Posterior cingulate gyrus (tissue), 11 donors: ENCODE measurements at places on chromosomes 3 and 15.

DNA sequence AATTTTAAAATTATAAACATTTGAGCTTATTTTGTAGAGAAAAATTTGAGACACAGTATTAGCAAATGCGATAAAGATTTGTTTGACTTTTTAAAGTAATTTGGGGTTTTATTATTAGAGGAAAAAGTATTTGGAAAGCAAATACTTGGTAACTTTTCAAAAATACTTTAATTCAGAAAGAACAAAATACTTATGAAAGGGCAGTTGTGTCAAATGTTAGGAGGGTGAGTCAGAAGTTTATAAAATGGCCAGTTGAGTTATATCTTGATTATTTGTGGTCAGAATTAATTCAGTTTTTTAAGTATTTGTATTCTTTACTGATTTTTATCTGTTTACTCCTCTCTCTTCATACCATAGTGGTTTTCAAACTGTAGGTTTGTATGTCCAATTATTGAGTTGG, 12.1 kb downstream of the LACTB start:
- DNase-seq, result no peak

DNA sequence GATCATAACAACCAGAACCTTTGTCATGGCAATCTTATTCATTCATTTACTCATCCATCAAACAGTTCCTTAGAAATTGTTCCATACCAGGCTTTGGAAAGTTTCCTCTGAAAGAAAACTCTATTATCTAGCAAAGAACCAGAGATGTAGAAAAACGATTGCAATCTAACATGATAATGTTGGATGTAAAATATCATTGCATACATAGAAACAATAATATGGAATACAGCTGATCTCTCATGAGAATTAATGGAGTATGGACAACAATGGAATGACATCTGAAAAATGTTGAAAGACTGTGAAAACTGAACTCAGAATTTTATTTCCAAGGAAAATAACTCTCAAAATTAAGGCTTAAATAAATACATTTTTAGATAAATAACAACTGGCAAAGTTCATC, 665.4 kb downstream of the NLGN1 start:
- no peak for DNase-seq

- no peak for DNase-seq
These were observed 104.1 kb downstream of the SERPINI1 start for GRCh38 chr3:167839460-167840134.

DNA sequence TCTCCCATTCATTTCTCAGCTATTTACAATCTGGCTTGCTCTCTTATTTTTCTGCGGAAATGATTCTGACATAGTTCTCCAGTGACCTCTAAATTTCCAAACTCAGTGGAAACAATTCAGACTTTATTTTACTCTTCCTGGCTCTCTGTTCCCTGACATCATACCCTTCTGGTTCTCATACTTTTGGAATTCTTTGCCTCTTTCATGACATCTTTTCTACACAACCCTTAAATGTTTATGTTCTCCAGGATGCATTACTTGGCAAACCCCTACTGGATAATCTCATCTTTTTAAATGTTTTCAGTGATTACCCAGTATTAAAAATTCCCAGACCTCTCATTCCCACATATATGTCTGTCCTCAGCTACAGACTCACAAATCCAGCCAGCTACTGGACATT, 23.9 kb upstream of the PLSCR4 start:
- DNase-seq, result no peak

- peak; percentile 55 for DNase-seq
These were observed 23.9 kb downstream of the LRRC49 start for GRCh38 chr15:70916531-70916930.

DNA sequence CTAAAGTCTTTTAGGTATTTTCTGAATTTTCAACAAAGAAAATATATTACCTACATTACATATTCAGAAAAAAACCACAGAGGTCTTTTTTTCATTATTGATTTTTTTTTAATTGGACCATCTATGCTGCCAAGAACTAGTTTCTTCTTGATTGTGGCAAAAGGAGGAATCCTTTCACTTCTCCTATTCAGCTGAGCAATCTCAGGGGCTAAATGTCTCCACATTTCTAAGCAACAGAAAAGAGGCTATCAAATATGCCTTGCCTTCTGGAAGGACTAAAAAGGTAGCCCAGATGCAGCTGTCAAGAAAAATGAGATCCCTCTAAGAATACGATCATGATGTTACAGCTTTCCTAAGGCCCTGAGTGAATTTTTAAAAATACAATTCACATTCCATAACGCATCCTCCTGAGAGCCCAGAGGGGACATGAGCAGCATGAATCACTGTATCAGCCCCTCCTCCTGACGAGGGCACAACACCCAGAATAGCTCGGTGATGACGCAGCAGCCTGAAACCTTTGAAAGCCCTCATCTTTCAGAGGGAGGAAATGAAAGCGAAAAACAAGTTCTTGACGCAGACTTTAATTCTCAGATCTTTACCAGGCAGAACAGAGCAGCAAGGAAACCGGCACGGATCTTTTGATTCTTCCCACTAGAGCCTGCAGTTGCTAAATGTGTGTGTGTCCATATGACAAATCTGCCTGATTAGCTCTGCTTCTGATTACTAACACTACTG, 24.6 kb downstream of the RUBCN start:
- peak; percentile 82 for DNase-seq

GRCh38 chr3:39193391-39193790, 996 bp upstream of the XIRP1 start:
- DNase-seq, result no peak

GRCh38 chr3:55687526-55687925, 200.4 kb upstream of the WNT5A start:
- no peak for DNase-seq

GRCh38 chr3:32278714-32279113, 40.2 kb downstream of the CMTM8 start:
- no peak for DNase-seq

DNA sequence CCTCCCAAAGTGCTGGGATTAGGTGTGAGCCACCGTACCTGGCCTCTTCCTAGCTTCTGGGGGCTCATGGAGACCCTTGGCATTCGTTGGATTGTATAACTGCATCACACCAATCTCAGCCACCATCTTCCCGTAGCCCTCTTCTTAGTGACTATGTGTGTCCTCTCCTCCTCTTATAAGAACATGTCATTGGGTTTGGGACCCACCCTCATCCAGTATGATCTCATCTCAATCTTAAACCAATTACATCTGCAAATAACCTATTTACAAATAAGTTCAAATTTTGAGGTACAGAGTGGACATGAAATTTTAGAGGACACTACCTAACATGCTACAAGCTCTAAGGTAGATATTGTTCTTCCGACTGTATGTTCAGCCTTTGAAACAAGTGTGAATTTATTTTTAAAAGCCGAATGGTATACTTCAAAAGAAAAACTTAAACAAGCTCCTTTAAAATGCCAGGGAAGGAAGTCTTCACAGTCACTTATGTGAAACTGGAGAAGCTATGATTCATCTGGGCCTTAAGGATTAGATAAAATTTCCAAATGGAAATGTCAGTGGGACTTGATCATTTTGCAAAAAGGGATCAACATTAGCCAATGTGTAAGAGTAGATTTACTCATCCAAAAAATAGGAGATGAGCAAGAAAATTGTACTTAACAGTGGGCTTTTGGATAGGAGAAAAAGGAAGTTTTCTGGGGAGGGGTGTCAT, 225.7 kb downstream of the MEX3B start:
- no peak for DNase-seq

GRCh38 chr15:96699871-96700401, 369.4 kb downstream of the NR2F2 start:
- no peak for DNase-seq

- no peak for DNase-seq
These were observed 37.4 kb downstream of the RBMS3 start for GRCh38 chr3:29318251-29318650.

DNA sequence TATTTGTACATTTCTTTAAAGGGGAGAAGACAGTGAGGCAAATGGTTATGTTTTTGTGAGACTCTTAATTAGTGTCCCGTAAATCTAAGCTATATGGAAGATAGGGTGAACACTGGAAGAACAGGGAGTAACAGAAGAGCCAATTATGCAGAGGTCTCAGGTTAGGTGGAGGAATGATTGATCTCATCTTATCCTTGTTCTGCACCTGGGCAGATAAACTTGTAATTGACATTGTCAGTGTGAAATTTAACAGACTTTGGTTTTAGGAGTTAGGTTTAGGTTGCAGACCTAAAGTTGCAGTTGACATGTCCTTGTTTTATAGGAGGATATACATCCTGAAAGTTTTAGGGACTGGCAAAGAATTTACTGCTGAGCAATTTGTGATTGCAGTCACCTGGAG, 3.1 kb upstream of the TWF2 start:
- DNase-seq, result no peak

GRCh38 chr3:171290680-171291079, 169.5 kb downstream of the TNIK start:
- DNase-seq, result no peak

DNA sequence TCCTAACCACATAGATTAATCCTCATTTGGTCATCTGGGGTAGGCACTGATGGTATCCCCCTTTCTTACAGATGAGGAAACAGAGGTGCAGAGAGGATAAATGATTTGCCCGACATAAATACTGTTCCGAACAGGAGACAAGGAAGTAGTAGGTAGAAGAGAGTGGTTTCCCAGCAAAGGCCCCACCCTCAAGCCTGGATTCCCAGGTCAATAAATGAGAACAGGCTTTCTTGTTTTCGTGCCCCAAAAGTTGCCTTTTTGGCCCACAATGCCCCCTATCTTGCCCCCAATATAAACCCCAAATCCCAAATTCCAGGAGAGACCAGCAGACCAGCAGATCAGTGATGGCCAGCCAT, 125.5 kb upstream of the PRR20G start:
- no peak for DNase-seq

- no peak for DNase-seq
These were observed 302.1 kb upstream of the STT3B start for GRCh38 chr3:31230425-31231223.

GRCh38 chr3:99625643-99626416, 12.6 kb upstream of the COL8A1 start:
- DNase-seq, result no peak

DNA sequence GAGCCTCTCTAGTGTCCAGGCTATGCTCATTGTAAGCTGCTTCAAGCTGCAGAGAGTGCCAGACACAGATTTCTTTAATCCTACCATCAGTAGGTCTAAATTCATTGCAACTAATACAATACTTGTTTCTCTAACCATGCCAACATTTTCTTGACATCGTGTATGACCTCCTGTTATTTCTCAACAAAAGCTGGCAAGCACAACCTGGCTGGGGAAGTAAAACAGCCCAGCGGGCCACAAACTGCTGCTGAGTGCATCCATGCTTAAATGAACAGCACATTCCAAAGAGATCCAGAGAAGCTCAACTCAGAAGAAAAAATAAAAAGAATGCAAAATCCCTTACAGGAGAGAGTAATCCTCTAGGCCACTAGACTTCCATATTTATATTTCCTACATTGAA, 36.5 kb downstream of the GMNC start:
- no peak for DNase-seq

GRCh38 chr15:81105545-81105944, 28.5 kb upstream of the CFAP161 start:
- no peak for DNase-seq

DNA sequence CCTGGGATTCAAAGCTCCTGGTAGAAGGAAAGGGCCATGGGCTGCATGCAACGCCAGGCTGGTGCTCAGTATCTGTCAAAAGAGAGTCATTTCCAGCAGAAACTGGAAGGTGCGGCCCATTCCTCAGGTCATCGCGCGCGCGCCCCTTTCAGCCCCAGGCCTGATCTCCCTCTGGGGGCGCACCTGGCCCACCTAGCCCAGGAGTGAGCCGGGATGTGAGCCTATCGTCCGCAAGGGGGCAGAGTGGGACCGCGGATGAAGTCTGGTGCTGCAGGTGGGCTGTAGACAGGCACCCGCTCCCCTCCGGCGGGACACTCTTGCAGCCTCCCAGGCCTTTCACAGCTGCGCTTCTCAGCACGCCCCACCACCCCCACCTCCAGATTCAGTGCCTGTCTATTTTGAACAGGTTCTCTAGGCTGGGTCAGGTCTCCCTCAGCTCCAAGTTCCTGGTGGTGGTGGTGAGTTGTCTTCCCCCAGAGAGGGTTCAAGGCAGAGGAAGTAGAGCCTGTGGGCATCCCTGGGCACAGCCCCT, 5.8 kb upstream of the RPL29 start:
- DNase-seq, result peak; percentile 82

- DNase-seq, result no peak
These were observed 42.7 kb upstream of the AP4E1 start for GRCh38 chr15:50865515-50866353.

DNA sequence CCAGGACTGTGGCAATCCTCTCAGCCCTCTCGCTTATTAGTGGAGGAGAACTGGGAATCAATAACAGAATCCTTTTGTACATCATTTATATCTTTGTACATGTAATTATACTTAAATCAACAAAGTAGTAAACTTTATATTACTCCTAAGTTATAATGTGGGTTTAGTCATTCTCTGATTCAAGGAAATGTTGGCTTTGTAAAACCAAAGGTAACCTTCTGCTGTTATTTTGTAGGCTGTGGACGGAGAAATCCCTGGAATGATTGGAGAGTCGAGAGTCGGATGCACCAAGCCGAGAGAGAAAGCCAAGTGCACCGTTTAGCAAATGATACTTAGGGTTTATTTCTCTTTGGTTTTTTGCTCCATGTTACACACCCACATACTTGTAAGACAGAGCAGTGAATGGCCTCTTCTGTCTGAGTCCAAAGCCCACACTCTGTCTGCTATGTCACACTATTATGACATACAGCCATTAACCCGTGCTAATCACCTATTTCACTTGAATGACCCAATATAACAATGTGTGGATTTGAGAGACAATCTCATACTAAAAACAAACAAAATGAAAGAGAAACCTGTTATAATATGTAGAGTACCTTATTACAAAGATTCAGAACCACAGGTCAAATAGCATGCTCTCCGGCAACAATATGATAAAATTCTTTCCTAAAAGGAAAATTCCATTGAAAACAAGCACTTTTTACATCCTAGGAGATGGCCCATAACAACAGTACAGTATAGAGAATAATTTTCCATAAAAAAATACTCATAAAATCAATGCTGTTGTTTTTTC, 72.2 kb downstream of the MECOM start:
- no peak for DNase-seq

DNA sequence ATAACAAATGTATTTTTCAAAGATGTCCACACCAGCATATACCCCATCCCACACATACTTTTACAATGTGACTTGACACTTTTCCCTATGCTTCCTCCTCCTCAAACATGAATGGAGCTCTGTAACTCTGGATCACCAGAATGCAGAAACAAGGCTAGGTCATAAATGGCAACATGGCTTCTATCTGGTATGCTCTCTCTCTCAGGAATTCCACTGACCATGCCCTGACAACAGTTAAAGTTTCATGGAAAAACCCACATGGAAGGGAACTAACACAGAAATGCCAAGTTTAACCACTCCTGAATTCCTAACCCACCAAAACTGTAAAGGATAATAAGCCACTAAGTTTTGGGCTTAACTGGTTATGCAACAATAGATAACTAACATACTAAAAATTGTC, 19.9 kb downstream of the MYO9A start:
- DNase-seq, result no peak
